ENCODE measurements at places on chromosomes 5 and 9.

DNA sequence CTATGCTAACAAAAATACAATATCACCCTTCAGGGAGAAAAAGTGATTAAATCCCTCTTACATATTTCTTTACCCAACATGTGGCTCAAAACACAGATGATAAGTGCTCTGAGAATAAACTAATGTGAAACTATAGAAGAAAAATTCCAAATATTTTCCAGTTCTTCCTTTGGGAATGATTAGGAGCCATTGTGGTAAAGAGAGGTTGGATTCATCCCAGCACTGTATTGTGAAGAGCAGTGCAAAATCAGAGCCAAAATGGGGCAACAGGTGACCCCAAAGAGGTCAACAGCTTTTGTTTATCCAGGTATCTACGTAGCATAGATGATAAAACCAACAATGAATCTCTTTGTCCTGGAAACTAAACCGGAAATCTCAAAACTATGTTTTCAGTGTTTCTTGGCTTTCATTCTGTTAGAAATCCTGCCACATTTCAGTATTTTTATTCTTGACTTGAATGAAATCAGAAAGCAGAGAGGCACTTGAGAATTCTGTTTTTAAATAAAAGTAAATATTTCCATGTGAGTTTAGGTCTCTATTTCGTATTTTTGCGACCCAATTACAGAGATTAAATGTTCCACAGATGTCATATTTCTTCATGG, 120.4 kb upstream of the FST start:
- DNase-seq = no peak

GRCh38 chr5:132221781-132222648, 5.6 kb downstream of the P4HA2 start:
- DNase-seq = no peak

DNA sequence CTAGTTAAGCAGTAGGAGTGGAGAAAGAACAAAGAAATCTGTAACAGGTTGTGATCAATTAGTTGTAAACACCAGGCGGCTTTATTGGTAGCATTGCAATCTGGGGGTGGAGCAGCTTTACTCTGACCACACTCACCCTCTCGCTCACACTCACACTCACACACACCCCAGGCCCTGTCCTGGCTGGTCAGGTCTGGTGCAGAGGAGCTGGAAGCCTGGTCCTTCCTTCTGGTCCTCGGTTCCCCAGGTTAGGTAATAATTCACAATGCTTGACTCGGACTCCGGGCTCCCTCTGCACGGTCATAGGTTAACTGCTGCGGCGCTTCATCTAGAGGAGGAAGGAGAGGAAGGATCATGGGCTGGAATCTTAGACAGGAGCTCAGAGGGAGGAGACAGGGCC, 1.6 kb downstream of the CCL19 start:
- DNase-seq = no peak

DNA sequence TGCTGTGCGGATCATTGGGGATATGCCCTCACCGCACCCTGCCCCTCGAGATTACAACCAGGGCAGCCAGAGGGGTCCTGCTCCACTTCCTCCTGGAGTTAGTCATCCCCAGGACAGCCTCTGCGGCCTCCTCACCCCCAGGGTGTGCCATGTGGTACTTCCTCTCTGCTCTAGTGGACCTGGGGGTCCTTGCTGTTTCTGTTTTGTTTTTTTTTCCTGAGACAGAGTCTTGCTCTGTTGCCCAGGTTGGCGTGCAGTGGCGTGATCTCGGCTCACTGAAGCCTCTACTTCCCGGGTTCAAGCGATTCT, 5.2 kb upstream of the FCN1 start:
- no peak for DNase-seq

DNA sequence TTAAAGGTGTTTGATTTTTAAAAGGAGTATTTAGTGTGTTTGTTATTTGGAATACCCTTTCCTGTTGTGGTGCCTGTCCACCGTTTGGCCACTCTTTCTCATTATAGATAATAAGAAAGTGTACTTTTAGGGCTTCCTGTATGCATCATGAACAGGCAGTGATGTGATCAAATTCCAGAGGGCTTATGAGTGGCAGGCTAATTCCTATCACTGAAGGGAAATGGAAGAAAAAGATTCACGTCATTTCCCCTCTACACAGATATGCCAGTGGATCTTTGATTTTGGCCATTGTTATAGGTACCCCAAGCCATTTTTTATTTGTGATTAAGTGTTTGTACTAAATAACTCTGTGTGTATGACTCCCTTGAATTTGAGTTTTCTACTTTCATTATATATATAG, 37.1 kb downstream of the RPS6 start:
- DNase-seq = no peak

DNA sequence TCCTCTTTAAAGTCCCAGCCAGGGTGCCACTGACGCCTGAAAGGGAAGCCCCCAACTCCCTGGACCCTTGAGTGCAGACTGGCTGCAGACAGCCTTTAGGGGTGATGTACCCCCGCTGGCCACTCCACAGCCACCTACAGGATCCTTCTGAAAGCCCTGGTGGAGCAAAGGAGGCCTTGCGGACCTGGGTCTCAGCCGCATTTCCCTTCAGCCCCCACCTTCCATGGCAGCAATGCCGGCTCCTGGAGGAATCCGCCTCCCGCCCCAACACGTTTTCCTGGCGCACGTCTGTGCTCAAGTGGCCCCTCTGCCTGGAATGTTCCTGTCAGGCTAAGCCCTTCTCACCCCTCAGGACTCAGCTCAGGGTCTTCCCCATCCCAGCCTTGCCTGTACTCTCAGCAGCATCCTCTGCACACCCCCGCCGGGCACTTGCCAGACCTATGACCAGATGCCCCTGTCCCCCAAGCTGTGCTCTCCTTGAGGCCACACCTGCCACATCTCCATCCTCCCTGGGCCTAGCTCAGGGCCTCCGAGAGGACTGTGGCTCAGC, 134.1 kb upstream of the RAPGEF1 start:
- DNase-seq = no peak

- no peak for DNase-seq
These were observed 406.0 kb upstream of the DMAC1 start for GRCh38 chr9:8205576-8205975.

DNA sequence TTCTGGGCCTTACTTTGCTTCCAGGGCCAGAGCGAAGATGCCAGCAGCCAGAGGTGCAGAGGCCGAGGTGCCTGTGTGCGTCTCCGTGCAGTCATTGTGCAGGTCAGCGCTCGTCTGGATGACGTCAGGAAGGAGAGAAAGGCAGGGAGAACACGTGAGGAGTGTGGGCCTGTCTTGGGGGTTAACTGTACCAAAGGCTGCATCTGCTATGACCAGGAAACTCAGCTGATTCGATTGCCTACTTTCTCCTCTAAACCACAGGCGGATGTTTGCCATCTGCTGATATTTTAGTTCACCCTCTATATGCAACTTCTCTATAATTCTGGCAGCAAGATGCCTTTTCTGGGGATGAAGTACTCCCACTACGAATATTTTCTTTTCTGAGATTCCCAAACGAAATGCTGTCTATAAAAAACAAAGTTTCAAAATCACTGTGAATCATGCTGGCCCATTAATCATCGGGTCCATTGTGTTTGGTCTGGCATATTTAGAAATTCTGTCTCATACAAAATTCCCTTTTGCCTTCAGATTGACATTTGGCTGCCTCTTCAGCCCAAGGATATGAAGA, 24.8 kb downstream of the PCSK1 start:
- DNase-seq = no peak

- DNase-seq = no peak
These were observed 124.3 kb upstream of the MOCS2 start for GRCh38 chr5:53233645-53234405.

- DNase-seq = no peak
These were observed 161.9 kb downstream of the SNCAIP start for GRCh38 chr5:122473941-122474340.

- no peak for DNase-seq
These were observed 197.9 kb downstream of the TLE4 start for GRCh38 chr9:79769476-79770275.

DNA sequence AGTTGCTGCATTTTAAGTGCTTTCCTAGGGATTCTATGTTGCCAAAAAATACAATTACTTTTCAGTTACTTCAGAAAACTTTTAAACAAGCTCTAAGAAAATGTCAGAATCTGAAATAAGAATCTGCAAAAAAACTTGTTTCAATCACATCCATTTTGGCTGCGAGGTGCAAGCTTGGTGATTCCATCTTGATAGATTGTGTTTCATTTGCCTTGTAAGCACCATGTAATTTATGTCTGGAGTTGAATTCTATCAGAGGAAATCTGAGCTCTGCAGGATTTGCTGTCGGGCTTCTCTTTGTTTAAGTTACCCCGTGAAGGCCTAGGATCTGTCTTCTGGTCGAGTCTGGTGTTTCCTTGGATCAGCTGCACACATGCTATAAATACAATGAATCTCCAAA, 40.4 kb upstream of the MAN2A1 start:
- no peak for DNase-seq

DNA sequence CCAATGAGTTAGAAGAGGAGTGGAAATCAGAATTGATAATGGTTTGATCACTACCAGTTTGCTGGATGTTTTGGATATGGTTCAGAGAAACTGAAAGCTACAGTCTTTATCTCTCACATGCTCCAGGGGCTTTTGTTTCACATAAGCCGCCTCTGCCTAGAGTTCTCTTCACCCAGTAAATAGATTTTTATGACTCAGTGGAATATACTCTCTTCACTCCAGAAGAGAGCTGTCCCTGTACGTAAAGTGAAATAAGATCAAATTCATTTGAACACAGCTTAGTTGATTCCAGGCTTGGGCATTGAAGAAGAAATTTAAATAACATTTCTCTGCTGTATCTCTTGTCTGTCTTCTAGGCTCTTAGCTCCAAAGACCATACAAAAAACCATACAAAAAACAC, 184.9 kb downstream of the TRPM3 start:
- no peak for DNase-seq

DNA sequence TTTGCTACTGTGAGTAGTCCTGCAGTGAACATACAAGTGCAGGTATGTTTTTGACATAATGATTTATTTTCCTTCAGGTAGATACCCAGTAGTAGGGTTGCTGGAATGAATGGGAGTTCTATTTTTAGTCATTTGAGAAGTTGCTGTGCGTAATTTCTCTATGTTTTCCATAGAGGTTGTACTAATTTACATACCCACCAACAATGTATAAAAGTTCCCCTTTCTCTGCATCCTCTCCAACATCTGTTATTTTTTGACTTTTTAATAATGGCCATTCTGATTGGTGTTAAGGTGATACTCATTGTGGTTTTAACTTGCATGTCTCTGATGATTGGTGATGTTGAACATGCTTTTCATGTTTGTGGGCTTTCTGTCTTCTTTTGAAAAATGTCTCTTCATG, 64.7 kb upstream of the CTSL start:
- no peak for DNase-seq

DNA sequence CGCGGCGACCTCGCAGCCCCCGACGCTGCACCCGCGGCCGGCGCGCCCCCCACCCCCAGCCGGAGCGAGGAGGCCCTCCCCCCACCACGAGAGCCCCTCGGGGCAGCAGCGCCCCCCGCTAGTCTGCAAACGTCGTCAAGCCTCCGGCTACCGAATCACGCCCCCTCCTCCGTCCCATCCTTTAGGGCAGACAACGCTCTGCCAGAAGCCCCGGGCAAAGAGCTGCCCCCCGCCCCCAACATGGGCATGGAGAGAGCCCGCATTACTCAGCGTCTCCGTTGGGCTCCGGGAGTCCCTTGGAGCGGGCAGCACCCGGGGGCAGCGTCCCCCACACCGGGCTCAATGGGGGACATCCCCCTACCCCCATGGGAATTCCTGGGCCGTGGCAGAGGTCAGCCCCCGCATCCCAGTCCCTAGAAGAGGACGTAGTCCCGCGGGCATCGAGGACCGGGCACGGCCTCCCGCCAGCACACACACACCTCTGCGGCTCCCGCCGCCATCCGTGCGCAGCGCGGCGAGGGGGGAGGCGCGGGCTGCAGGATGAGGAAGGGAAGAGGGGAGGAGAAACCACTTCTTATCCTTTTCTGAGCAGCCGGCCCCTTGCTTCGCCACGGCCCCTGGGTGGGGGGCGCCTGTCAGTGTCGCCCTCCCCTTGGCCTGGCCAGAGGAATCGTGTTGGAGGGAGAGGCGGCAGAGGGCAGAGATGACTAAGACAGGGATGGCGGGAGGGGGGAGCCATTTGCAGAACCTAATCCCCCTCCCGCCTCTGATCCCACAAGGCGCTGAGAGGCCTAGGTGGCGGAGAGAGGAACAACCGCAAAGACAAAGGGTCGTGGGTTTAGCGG, 750 bp downstream of the DNM1 start:
- no peak for DNase-seq

DNA sequence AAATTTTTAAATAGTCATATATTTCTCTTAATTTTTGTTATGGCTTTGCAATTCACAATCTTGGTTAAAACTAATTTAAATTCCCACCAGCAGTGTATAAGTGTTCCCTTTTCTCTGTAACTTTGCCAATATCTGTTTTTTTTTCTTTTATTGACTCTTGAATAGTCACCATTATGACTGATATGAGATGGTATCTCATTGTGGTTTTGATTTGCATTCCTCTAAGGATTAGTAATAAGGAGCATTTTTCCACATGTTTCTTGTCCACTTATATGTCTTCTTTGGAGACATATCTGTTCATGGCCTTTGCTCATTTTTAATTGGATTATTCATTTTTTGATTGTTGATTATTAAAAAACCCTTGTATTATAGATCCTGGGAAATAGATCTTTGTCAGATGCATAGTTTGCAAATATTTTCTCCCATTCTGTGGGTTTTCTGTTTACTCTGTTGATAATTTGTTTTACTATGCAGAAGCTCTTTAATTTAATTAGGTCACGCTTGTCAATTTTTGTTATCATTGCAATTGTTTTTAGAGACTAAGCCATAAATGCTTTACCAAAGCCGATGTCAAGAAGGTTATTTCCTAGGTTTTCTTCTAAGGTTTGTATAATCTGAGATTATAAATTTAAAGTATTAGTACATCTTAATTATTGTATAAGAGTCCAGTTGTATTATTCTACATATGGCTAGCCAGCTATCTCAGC, 610.9 kb downstream of the CHSY3 start:
- DNase-seq = no peak

- DNase-seq = no peak
These were observed 1551.7 kb downstream of the MAT2B start for GRCh38 chr5:165057145-165057544.

DNA sequence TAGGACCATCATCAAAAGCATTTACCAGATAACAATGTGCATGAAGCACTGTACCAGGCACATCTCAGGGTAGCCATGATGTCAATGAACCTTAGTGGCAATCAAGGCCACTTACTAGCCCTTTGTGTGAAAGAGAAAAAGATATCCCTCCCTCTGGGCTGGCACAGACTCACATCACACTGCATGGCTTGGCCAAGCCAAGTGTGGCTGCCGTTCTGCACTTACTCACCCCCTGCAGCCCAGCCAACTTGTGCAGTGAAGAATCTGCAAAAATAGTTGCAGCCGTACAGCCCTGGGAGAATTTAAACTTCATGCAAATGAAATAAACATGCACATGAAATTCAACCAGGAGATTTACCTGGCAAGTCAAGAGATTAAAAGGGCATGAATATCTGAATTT, 333.5 kb downstream of the DEPDC1B start:
- no peak for DNase-seq

GRCh38 chr5:125014202-125014601, 267.8 kb upstream of the ZNF608 start:
- no peak for DNase-seq

- no peak for DNase-seq
These were observed 138.2 kb downstream of the ADAMTS16 start for GRCh38 chr5:5278201-5278814.
